ENCODE measurements at places on chromosomes 7 and 10. TPM values are rescaled to one million over a fixed set of nuclear protein-coding genes. Genes with fewer than 3 reads are reported as not detected.

ATRNL1 gene
- polyA plus RNA-seq: 0.06 TPM

CPA4 gene
- polyA plus RNA-seq: 423 TPM

CDK14 gene
- 4.0 TPM for polyA plus RNA-seq

GIMAP1 gene
- not detected for polyA plus RNA-seq

CTAGE6 gene
- 0.04 TPM for polyA plus RNA-seq

AKR1C3 gene
- polyA plus RNA-seq: 11.7 TPM

GPRIN2 gene
- polyA plus RNA-seq: 0.42 TPM

ZNF398 gene
- polyA plus RNA-seq: 8.6 TPM

RARRES2 gene
- not detected for polyA plus RNA-seq

FOXI2 gene
- not detected for polyA plus RNA-seq

TNRC18 gene
- polyA plus RNA-seq: 25.7 TPM

DNA sequence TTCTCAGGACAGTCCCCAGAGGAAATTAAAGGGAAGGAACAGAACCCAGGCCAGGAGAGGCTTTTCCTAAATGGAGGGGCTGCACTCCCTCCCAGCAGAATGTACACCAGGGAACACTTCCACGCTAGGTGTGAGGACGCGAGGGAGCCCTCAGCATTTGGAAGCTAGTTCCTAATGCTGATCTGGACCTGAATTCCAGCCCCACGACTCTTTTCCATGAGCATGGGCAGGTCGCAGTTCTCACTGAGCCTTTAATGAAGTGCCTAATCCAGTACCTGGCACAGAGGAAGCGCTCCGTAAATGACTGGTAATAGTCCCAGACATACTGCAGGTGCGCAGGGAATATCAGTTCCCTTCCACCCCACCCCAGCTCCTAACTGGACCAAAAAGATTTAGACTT, 1.1 kb downstream of the ALOX5 start:
- no peak overlapping the region for H3K4me3 ChIP-seq
- H3K27ac ChIP-seq: no peak overlapping the region
- peaks cover 34% of the 10 kb centered on the region for H3K27me3 ChIP-seq

DNA sequence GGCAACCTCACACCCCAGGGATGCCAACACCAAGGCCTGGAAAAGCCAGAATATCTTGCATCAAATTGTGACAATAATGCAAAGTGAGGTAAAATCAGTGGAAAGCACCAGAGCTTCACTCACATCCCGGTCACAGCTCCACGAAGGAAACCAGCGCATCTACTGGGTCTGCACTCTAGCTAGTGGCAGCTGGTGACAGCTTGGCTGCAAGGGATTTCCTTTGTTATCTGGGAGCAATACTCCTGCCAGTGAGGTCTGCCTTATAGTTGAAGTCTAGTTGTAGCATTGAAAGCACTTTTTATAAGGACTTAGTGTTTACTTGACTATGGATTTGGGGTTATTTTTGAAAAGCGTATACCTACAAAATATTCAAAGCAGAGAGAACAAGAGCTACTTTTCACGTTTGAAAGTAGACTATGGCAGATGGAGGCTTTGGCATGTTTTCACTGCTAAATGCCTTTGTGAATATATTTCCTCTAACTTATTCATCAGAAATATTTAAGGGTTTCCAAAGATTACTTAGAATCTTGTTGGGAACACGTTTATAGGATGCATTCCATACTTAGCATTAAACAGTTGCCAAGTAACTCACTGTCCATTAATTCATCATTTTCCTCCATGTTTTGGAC, 26.1 kb downstream of the WDFY4 start:
- H3K4me1 ChIP-seq: no peaks in the 10 kb centered on the region
- no peak overlapping the region for H3K4me3 ChIP-seq
- H3K27ac ChIP-seq: no peak overlapping the region

- peaks cover 34% of the 10 kb centered on the region for H3K27me3 ChIP-seq
- H3K4me1 ChIP-seq: peaks cover 2% of the 10 kb centered on the region
- H3K36me3 ChIP-seq: no peaks in the 10 kb centered on the region
- no peak overlapping the region for H3K27ac ChIP-seq
- DNase-seq: no peak
- no peak overlapping the region for H3K4me3 ChIP-seq
These were observed 23.3 kb downstream of the WDR86 start for GRCh38 chr7:151386301-151387160.

- no peak overlapping the region for H3K4me3 ChIP-seq
- DNase-seq: no peak
- no peaks in the 10 kb centered on the region for H3K27me3 ChIP-seq
- no peaks in the 10 kb centered on the region for H3K36me3 ChIP-seq
- H3K27ac ChIP-seq: no peak overlapping the region
These were observed 42.7 kb upstream of the SMARCD3 start for GRCh38 chr7:151291206-151291605.

- no peak overlapping the region for H3K27ac ChIP-seq
- H3K27me3 ChIP-seq: no peaks in the 10 kb centered on the region
- no peaks in the 10 kb centered on the region for H3K4me1 ChIP-seq
These were observed 52.0 kb downstream of the JCAD start for GRCh38 chr10:30007406-30007805.

DNA sequence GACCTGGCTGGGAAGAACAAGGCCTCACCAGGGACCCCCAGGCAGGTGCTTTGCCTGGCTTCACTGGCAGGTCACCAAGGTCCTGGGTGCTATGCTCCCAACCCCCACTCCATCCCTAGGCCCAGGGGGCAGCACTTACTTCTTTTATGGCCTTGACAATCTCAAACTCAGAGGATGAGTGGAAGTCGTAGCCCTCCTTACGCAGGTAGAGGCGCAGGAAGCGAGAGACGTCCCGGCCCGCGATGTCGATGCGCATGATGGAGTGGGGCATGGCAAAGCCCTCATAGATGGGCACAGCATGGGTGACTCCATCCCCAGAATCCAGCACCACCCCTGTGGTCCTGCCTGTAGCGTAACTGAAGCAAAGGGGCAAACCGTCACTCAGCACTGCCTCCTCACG, 18.5 kb downstream of the ACTR1A start:
- no peaks in the 10 kb centered on the region for H3K27me3 ChIP-seq
- H3K36me3 ChIP-seq: peaks cover 56% of the 10 kb centered on the region
- H3K4me3 ChIP-seq: no peak overlapping the region
- no peak for DNase-seq

GRCh38 chr7:41117431-41117830, 585.5 kb downstream of the INHBA start:
- no peaks in the 10 kb centered on the region for H3K27me3 ChIP-seq
- peak overlapping the region; percentile 100 for H3K27ac ChIP-seq
- no peak for DNase-seq
- H3K4me1 ChIP-seq: peaks cover 38% of the 10 kb centered on the region

GRCh38 chr7:121180436-121181063, 148.2 kb upstream of the WNT16 start:
- DNase-seq: no peak
- H3K27me3 ChIP-seq: no peaks in the 10 kb centered on the region
- no peak overlapping the region for H3K4me3 ChIP-seq

DNA sequence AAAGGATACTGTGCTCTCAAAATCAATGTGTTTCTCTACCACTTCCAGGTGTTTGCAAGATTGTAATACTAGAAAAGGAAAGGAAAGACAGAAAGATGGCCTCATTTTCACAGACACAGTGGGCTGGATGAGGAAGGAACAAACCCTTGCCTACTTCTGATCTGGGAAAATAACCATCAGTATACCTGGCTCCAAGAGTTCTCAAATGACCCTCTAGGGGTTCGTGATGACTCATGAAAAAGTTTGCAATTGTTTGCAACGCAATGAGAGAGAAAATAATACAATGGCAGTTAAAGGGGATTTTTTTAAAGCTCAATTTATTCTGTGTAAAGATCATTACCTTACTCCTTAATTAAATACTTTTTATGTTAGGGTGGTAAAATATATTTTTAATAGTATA, 197.6 kb upstream of the INHBA start:
- no peak for DNase-seq
- no peaks in the 10 kb centered on the region for H3K4me1 ChIP-seq
- H3K27me3 ChIP-seq: no peaks in the 10 kb centered on the region
- no peak overlapping the region for H3K4me3 ChIP-seq
- H3K27ac ChIP-seq: no peak overlapping the region

DNA sequence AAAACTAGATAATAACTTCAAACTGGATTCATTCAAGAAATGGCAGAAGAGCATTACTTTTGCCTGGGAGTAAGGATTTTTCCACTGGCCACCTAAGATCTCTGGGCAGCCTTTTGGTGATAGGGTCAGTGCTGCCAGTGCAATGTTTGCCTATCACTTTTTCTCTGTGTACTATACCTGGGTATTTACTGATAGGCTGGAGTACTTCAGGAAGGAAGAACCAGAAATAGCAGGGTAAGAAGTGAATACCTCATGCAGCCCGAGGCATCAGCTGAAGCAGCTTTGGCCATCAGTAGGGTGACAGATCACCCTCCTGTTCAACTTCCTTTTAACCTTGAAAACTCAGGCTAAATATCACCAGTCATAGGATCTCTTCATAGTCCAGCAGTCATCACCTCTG, 5.5 kb upstream of the PAPSS2 start:
- H3K27ac ChIP-seq: no peak overlapping the region
- H3K4me3 ChIP-seq: no peak overlapping the region
- H3K4me1 ChIP-seq: no peaks in the 10 kb centered on the region
- DNase-seq: no peak
- H3K36me3 ChIP-seq: no peaks in the 10 kb centered on the region
- no peaks in the 10 kb centered on the region for H3K27me3 ChIP-seq

GRCh38 chr10:3255075-3255474, 82.5 kb upstream of the PITRM1 start:
- H3K4me1 ChIP-seq: no peaks in the 10 kb centered on the region
- H3K36me3 ChIP-seq: no peaks in the 10 kb centered on the region
- no peak overlapping the region for H3K27ac ChIP-seq
- H3K4me3 ChIP-seq: no peak overlapping the region

GRCh38 chr7:66617295-66617694, 11.4 kb upstream of the KCTD7 start:
- no peaks in the 10 kb centered on the region for H3K27me3 ChIP-seq
- no peak for DNase-seq
- no peak overlapping the region for H3K4me3 ChIP-seq
- no peak overlapping the region for H3K27ac ChIP-seq

DNA sequence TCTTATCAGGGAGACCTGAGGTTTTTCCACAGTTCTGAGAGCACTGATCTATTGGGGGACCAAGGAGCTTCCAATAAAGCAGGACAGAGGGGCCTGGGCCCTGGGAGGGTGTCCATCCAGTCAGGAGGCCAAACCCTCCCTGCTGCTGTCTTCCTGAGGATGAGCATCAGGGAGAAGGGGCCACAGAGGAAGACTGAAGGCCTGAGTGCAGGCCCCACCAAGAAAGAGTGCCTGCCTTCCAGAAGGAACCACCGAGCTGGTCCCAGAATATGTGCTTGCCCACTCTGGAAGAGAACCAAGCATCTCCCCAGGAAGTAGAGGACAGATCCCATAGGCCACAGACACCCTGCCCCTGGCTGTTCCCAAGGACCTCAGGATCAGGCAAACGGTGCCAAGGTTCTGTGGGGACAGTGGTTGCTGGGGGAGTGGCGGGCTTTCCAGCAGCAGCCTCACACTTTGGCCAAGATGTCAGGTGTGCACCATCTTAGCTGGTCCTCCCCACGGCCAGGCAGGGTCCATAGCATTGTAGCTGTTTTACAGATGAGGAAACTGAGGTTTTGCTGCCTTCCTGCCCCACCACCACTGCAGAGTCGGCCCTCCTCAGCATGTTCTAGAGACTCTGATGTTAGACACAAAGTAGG, 199.4 kb downstream of the GRID1 start:
- no peaks in the 10 kb centered on the region for H3K4me1 ChIP-seq
- no peak overlapping the region for H3K27ac ChIP-seq
- no peaks in the 10 kb centered on the region for H3K27me3 ChIP-seq
- no peak overlapping the region for H3K4me3 ChIP-seq
- H3K36me3 ChIP-seq: no peaks in the 10 kb centered on the region

DNA sequence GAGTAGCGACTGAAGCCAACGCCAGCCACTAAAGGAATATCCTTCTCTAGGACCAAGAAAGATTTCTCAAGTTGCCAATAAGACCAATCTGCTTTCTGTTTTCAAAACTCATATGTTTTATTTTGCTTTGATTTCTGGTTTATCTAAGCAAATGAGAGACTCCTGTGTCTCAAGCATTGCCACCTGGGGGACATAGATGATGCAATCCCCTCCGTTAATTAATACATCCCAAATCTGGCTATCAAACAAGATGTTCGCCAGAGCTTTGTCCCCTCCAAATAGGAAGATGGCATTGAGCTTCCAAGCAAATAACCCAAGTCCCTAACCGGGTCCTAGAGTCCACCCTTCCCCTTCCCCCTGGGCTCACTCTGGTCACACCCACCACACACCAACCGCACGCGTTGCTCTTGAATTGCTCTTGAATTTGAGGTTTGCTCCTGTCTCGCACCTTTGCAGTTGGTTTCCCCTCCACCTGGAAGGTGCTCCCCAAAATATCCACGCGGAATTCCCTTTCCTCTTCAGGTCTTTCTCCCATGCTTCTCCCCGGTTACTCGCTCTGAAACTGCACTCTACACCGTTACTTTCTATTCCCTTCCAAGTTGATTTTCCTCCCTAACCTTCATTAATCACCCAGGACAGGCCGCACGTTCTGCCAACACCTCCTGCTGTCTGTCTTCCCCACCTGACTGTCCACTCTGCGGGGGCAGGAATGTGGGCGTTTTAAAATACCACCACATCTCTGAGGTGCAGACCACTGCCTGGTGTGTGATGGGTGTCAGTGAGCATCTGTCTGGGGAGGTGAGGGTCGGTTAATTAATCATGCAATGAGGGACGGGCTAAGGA, 64.1 kb upstream of the RNF32 start:
- no peaks in the 10 kb centered on the region for H3K36me3 ChIP-seq
- no peaks in the 10 kb centered on the region for H3K27me3 ChIP-seq
- DNase-seq: no peak
- H3K27ac ChIP-seq: no peak overlapping the region

DNA sequence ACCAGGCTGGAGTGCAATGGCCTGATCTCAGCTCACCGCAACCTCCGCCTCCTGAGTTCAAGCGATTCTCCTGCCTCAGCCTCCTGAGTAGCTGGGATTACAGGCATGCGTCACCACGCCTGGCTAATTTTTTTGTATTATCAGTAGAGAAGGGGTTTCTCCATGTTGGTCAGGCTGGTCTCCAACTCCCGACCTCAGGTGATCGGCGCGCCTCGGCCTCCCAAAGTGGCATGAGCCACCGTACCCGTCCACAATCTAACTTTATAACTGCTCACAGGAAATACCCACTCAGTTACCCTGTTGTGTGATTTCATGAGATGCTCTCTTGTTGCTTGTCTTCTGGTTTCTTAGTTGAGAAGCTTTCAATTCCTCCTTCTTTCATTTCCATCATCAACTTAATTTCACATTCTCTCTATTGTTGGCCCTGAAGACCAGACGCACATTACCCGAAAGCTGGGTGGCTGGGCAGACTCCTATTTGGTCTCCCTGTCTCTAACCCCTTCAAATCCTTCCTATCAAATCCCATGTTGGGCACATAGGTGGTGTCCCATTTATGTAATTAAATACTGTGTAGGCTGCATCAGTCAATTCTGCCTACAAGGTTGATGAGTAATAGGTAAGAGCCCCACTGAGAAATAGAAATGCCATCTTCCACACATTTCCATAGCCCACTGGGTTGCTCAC, 1.1 kb upstream of the GSTO2 start:
- H3K36me3 ChIP-seq: peaks cover 10% of the 10 kb centered on the region
- peaks cover 8% of the 10 kb centered on the region for H3K4me1 ChIP-seq
- no peak for DNase-seq
- no peaks in the 10 kb centered on the region for H3K27me3 ChIP-seq
